ENCODE measurements at places on chromosomes 2 and 18. TPM values are rescaled to one million over a fixed set of nuclear protein-coding genes. Genes with fewer than 3 reads are reported as not detected.

Gene RETREG2
- total RNA-seq = 43.6 TPM

Gene MOCOS
- total RNA-seq = 5.3 TPM

Gene REG3G
- not detected for total RNA-seq

Gene TRIM54
- 0.49 TPM for total RNA-seq

Gene G6PC2
- not detected for total RNA-seq

Gene CNGA3
- 0.05 TPM for total RNA-seq

All from mammary microvascular endothelial cell (primary cell).